ENCODE measurements at places on chromosomes 1 and 21.

DNA sequence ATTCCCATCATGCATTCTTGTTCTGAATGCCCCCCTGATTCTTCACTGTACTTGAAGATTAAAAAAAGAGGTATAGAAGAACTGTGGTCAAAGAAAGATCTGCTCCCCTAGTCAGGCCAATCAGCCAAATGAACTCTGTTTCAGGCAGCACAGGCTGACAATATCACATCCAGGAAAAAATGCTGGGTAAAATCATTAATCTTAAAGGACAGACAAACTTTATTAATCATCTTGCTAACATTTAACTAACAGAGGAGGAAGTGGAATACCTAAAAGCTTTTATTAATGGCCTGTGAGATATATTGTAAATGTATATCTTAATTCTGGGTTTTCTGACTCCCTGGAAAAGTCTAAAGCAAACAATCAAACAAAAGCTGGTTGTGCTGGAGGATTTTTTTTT lies 660.5 kb upstream of the PRMT6 start:
- DNase-seq, result no peak

- DNase-seq, result no peak
Measured at GRCh38 chr1:216600730-216601609, 122.3 kb downstream of the ESRRG start.

DNA sequence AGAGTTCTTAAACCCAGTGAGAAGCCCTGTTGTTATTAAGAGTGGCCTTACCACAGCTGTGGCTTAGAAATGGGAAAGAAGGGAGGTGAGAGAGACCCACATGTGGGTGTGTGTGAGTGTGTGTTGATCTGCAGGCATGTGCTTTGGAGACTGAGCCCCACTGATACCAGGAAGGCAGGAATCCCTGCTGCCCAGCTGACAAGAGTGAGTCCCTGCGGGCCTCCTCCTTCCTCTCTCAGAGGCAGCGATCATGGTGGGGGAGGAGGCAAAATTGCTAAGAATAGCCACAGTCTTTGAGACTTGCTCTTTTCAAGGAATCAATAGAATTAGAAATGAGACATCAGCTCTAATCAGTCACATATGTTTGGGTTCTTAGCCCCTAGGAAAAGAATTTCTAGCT lies 87.0 kb upstream of the WARS2 start:
- DNase-seq, result no peak

DNA sequence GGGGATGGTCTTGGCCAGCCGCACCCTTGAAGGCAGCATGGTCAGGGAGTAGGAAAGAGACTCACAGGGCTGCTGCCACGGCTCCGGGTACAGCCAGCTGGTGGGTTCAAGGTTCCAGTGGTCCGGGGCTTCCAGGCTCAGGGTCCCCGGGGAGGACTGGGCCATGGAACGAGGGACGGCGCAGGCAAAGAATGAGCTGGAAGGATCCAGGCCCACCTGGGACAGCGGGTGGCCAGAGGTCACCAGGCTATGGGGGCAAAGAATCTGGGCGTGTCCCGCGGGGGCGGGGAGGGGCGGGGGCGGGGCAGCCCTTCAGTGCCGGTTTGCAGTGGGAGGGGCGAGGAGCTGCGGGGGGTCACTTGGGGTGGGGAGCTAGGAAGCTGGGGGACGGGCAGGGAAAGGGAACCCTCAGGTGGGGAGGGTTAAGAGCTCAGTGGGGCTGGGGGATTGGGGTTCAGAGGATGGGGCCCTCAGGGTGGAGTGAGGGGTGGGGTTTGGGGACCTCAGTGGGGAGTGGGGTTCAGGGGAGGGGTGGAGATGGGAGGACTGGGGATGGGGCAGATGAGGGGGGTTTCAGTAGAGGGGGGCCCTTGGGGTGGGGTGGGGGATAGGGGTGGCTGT lies at the start of gene DNMT3L:
Gene DNMT3L, minus strand, starts transcription at position 223 of the 621 bp plus-strand sequence. CDS start 638 bp downstream, outside the sequence.
- no peak for DNase-seq

- DNase-seq, result no peak
Measured at GRCh38 chr21:44271558-44272283, 10.0 kb upstream of the DNMT3L start.

- no peak for DNase-seq
Measured at GRCh38 chr1:225362805-225363204, 65.0 kb downstream of the LBR start.

DNA sequence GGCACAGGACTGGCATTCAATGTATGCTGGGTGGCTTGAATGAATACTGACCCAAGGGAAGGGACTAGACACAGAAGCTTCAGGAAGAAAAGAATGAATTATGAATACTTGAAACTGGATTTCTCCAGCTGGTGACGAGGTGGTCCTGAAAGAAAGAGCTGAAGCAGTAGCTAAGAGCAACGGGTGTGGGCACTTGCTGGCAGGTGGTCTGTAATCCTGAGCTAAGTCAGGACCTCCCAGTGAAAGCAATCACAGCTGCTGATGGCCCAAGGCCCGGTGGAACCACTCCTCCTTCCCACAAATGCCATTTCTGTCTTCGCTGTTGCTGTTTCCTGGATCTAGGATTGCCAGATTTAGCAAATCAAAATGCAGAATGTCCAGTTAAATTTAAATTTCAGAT lies 47.0 kb downstream of the NEK2 start:
- DNase-seq, result no peak

Measured in T-helper 2 cell (primary cell).